ENCODE measurements at places on chromosomes 4 and X.

- no peak for DNase-seq
Observed at GRCh38 chr4:2834001-2834921, 9.4 kb upstream of the ADD1 start.

DNA sequence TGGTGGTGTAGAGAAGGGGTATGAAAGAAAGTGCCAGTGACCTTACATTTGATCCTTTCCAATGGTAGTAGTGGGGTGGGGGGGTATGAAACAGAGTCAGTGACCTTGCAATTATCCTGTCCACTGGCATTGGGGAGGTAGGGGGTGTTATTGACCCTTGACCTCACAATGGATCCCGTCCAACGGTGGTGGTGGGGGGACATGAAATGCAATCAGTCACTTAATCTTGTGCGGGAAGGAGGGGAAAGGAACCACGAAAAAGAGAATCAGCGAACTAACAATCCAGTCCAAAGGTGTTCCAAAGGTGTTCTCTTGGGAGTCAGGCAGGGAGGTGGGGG, 619 bp upstream of the PDK3 start:
- no peak for DNase-seq

GRCh38 chrX:1400049-1400448, 8.1 kb upstream of the SLC25A6 start:
- DNase-seq = no peak

DNA sequence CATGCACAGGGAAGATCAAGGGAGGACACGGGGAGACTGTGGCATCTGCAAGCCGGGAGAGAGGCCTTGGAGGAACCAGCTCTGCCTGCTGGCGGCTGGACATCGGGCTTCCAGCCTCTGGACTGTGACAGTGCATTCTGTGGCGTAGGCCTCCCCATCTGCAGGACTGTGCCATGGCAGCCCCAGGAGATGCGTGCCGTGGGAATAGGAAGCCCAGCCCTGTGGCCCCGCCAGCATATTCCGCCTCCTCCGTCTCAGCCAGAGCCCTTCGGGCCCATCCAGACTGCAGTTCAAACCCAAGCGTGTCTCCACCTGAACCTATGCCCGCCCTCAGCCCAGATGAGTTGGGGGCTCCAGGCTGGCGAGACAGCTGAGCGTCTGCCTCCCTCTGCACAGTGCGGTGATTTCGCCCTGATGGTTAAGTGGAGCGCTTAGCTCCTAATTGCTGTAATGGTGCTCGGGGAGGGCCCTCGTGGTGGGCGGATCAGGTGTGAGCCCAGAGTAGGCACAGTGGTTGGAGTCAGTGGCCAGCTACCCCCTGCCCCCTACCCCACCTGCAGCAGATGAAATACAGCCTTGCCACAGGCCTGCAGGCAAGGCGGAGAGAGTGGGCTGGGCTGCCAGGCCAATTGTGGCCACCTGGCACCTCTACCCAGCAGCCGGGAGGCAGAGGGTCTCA, 133.9 kb downstream of the HMX1 start:
- DNase-seq = no peak

- peak; percentile 54 for DNase-seq
Observed at GRCh38 chr4:48653217-48654014, 126.7 kb downstream of the FRYL start.

DNA sequence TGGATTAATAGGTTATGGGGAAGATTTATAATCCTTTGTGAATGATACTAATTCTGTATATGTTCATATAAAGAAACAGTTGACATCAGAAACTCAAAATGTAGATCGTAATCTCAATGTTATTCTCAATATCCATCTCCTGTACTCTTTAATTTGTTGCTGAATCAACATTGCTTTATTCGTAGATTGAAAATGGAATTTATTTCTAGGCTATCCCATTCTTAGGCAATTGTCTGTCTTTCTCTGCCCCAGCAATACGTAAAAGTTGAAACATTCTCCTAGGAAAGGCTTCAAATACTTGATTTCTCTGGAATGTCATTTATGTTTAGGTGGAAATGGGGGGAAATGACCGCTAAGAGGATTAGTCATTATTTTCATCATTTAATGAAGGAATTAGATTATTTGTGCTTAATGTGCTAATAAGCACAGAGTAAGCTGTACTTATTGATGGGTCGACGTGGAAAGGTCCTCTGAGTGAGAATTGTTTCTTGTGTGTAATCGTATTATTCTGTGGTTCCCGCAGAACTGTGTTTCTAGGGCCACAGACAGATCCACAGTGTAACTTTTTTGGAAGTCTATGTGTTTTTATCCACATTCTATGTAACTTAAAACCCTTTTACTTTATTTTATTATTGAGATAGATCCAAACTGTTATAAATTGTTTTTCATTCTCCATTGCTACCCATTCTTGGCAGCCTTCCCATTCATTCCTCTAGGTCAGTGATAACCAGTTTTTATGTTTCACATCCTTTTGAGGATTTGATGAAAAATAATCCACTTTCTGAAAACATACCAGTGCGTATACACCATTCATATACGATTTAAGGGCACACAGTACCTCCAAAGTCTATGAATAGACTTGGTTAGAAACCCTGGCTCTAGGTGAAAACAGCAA, 262.9 kb downstream of the ARHGAP10 start:
- DNase-seq = no peak

- peak; percentile 64 for DNase-seq
Observed at GRCh38 chr4:96677499-96677898, 837.6 kb downstream of the PDHA2 start.

- DNase-seq = peak; percentile 44
Observed at GRCh38 chrX:105375816-105376215, 155.3 kb upstream of the TEX13A start.

DNA sequence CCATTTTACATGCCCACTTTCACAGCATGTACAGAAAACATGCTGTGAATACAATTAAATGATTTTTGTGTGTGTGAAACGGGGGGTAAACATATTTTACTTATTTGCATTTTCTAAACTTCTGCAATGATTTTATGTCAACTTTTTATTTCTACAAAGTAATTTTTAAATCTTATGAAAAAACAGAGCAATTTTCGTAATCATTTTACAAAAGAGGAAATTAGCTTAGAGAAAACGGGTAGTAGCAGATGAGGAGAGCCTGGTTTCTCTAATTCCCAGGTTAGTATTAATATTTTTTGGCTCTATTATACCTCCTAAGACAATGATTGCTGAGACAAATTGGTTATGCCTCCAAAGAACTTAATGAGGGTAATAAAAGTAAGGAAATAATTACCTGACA, 3.2 kb downstream of the TKTL2 start:
- DNase-seq = no peak
